Amniotic stem cell (primary cell): ENCODE measurements at places on chromosomes 2 and 18.
A peak's percentile ranks its signal among the peaks of the same experiment; 100 is the strongest.

DNA sequence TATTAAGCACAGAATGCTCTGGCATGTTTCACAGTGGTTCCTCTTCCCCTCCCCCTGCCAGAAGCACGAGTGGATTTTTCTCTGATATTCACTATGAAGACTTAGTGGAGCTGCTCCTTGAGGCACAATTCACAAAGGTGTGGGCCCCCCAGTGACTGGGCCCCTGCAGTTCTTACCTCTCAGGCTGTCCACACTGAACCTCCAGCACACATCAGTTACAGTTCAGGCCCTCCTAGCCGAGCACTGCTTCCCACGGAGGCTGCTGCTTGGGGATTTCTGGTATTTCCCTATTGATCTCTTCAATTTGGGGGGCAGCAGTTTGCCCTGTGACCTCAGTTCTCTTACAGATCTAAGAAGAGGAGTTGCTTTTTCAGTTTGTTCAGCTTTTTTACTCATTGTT, 236.1 kb downstream of the SH3RF3 start:
- DNase-seq = no peak

GRCh38 chr2:64277101-64277849, 133.1 kb upstream of the PELI1 start:
- no peak for DNase-seq

DNA sequence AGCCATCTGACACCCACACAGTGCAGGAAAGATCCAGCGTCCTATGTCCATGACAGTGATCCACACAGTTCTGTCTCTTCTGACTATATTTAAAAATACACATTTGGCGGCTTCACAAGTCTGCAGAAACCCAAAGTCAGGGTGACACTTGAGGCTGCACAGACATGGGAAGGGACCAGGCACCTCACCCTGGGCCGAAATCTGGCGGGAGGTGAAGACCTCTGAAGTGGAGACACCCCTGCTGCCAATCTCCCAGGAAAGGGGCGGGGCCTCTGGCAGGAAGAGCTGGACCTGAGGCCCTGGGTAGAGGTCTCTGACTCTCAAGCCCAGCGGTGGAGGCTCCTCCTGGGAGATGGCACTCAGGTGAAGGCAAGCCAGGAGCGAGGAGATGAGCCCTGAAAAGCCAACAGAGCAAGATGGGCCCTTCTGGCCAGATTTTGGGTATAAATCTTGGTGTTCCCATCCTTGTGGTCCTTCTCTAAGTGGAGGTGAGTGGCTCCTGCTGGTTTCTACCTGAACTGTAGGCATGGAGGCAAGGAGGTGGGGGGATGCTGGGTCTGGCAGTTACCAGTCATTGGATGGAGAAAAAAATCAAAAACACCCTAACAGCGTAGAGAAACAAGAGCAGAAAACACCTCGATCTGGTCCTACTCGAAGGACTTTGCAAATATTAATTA, 248.4 kb downstream of the HDAC4 start:
- DNase-seq = no peak

GRCh38 chr2:61493523-61493942, 22.6 kb upstream of the USP34 start:
- no peak for DNase-seq

GRCh38 chr2:232999354-232999753, 13.7 kb downstream of the NGEF start:
- no peak for DNase-seq

DNA sequence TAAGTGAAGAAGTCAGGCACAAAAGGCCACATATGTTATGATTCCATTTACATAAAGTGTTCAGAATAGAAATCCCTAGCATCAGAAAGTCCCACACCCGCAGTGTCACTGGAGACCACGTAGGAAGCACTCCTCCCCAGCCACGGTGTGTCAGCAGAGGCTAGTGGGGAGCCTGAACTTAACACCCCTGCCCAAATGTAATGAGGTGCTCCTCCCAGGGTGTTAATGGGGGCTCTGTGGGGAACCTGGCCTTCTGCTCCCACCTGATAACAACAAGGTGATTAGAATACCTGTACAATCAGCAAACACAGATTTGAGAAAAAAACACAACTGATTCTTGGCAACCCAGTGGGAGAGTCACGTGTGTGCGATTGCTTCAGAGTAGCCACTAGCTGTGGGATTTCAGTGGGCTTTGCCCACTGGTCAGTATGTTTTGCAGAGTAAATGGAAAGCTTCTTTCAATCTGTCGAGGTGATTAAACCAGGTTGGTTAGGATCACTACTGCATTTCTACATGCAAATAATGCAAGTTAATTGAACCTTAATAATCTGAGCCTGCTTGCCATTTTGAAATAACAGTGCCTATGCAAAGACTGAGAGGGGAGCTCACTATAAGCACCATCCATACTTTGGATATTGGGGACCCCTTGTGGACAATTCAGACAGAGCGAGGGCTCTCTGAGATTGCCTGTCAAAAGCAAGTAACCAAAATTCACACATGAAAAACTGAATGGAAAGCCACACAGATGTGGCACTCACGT, 20.6 kb upstream of the ATRAID start:
- DNase-seq = no peak

DNA sequence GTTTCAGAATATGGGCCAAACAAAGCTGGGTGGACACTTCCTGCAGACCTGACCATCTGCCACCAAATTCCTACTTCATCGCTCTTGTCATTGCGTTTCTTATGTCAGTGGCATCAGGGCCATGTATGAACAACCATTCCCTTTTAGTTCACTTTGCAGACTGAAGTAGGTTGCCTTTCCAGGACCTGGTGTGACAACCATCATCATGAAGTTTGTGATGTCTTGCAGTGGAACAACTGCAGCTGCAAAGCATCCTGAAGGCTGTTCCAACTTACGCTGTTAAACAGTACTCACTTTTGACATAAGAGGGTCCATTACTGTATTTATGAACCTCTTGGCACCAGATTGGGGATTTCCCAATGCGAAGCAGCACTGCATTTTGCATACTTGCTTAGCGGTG, 511.6 kb downstream of the ARHGAP15 start:
- DNase-seq = no peak

GRCh38 chr2:4020649-4021048, 317.3 kb downstream of the DCDC2C start:
- DNase-seq = no peak

DNA sequence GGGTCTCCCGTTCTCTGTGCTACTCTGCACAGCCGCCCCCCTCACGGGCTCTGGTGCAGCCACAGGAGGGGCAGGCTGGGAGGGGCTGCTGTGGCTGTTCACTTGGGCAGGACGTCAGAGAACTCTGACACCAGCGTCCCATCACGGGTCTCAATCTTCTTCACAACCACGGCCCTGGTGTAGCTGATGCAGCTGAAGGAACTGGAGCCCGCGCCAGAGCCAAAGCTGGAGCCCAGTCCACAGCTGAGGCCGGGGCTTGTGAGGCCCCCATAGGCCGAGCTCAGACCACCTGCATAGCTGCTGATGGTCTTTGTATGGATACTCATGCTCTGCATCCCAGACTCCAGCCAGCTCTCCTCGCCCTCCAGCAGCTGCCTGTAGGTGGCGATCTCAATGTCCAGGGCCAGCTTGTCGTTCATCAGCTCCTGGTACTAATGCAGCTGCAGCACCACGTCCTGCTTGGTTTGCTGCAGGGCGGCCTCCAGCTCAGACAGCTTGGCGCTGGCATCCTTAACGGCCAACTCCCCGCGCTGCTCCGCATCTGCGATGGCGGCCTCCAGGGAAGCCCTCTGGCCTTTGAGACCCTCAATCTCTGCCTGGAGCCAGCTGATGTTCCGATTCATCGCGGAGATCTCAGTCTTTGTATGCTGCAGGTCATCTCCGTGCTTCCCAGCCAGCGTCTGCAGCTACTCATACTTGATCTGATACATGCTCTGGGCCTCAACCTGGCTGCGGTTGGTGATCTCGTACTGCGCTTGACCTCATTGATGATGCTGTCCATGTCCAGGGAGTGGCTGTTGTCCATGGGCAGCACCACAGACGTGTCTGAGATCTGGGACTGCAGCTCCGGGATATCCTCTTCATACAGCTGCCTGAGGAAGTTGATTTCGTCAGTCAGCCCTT, 7.4 kb upstream of the DUSP19 start:
- no peak for DNase-seq

DNA sequence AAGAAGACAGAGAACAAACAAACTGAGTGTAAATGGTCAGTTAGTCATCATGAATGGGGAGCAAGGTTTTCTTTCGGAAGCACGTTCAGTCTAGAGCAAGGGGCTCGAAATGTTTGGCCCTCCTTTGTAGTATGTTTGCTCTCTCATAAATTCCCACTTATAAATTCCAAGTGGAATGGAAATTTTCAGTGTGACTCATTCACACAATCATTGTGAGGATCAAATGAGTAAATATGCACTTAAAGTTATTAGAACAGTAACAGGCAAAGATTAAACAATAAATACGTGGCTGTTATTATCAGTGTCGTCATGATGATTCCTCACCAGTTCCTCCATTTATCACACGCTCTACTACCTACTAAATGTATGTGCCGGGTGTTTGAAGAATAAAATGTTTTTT, 10.5 kb downstream of the CNGA3 start:
- DNase-seq = no peak

GRCh38 chr2:75562513-75562864, 1.8 kb upstream of the EVA1A start:
- no peak for DNase-seq

DNA sequence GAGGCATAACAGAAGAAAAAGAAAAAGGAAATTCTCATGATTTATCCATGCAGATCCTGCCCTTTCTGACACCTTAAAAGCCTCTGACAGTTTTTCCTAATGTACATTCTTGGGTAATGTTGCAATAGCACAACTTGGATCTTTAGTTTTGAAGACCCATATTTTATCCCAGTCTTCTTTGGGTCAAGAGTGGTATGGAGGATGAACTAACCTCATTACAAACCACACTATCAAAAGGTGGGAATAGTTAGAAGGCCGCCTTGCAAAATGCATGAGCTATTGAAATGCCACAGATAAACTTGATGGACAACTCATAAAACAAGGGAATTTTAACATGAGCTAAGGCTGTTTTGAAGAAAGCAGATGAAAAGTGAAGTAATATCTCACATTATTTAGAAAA, 1479.8 kb upstream of the ACVR2A start:
- DNase-seq = no peak

DNA sequence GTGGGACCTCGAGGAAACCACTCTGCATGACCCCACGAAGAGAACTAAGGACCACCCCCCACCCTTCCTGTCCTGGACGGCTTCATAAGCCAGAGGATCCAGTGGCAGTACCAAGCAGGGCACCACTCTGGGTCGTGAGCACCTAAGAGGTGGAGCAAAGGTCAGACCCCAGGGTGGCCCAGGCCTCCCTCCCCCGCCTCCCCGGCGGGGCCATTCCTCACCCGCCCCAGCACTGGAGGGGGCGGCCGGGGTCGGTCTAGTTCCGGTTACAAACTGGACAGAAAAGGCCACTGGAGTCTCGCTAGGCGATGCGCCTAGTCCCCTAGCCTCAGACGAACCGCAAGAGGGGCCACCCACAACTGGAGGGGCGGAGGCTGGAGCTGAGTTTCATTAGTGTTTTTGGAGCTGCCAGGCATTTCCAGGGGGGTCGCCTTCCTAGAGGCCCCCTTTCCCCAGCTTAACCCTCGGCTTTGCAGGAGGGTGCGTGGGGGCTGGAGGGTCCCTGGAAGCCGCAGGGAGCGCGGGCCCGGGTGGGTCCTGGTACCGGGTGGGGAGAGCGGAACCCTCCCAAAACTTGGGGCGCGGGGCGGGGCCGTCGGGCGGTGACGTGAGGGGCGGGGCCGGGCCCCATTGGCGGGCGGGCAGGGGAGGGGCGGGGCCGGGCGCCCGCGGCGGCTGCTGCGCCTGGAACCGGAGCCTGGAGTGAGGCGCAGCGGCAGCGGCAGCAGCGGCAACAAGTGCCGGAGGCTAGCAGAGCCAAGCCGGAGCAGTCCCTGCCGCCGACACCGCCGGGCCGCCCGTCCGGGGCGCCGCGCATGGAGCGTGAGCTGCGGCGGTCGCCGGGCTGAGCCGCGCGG, at the start of gene B3GNT2:
Gene B3GNT2, plus strand, starts transcription at position 695 of the 857 bp plus-strand sequence. CDS start 26,106 bp downstream, outside the sequence.
- peak; percentile 32 for DNase-seq

DNA sequence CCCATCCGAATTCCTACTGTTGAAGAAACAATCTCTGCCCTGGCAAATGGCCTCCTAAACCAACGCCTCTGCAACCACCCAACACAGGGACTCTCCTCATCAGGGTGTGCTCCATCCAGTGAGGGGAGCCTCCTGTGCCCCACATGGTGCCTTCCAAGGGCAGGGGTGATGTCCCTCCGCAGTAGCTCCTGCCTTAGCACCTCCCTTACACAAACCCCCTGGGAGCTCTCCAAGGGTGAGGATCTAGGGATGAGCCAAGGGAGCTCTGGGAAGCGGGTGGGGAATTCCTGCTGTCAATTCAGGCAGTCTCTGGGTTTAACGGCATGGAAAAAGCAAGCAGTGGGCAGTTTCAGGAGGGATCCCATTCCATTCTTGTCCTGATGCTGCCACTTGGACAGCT, 3.8 kb downstream of the GALNT14 start:
- DNase-seq = no peak

GRCh38 chr2:88554189-88554588, 73.1 kb downstream of the EIF2AK3 start:
- DNase-seq = no peak

GRCh38 chr18:30288662-30289414, 753.7 kb downstream of the DSC3 start:
- no peak for DNase-seq

GRCh38 chr18:55699233-55699765, 111.3 kb upstream of the TCF4 start:
- no peak for DNase-seq

DNA sequence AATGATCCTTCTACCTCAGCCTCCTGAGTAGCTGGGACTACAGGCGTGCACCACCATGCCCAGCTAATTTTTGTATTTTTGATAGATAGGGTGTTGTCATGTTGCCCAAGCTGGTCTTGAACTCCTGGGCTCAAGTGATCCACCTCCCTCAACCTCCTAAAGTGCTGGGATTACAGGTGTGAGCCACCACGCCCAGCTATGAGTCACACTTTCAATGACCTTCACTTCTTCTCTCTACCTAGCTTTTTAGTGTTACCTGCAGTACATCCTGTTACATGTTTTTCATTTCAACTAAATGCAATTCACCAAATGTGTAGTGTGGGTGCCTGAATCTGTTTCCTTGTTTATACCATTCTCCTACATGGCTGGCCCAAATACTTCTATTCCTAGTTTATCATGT, 64.0 kb downstream of the SLC39A10 start:
- DNase-seq = no peak

DNA sequence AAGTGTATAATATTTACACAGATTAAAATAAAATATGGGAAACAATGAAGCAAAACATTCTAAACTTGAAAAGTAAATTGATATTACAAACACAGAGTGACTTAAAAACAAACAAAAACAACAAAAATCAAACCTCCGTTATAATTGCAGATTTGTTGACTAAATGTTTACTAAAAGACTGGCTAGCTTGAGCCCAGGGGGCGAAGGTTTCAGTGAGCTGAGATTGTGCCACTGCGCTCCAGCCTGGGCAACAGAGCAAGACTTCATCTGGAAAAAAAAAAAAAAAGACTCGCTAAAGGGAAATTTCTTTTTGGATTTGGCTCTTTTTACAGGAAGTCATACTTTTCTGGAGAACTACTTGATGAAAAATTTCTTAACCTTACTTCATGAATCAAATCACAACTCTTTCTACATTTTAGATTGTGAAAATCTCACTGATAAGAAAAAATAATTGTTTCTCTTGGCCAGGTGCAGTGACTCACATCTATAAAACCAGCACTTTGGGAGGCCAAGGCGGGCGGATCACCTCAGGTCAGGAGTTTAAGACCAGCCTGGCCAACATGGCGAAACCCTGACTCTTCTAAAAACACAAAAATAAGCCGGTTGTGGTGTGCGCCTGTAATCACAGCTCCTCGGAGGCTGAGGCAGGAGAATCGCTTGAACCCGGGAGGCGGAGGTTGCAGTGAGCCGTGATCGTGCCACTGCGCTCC, 9.7 kb downstream of the TFPI start:
- no peak for DNase-seq
